NCI-H146 (cell line): ENCODE measurements at places on chromosomes 2 and 18.
A peak's percentile ranks its signal among the peaks of the same experiment; 100 is the strongest.

DNA sequence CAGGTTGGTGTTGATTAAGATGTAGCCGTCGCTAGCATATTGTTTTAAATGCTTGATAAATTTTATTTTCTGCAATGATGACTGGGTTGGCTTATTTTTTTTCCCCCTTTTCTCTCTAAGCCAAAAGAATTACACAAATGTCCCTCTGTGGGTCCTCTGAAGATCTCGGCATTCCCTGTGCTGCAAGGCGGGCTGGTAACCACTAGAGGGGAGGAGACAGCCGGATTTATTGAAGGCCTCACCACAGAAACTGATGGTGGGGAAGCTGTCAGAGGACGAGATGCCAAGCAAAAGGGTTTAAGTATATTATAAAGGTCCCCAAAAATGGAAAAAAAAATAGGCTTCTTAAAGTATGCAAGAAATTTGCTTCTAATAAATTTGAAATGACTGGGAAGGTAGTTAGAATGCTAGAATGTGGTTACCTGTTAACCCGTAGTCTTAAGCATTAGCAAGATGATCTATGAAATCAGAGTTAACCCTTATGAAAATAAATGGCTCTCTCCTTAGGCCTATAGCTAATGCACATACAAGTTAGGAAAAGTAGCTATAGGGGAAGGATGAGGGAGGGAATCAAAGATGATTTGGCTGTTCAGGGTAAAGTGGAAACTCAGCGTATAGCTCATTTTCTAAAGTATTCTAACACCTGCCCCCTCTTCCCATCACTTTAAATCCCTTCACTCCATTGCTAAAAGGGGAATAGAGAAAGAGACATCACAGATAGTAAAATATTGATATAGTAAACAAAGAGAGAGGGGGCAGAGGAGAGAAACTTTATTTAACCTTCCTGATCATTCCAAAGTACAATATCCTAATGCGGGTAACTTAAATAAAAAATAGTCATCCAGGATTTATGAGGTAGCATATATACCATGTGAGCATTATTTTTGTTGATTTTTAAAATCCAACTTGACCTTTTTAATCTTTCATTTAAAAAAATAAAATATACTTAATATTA lies 894.5 kb upstream of the POU3F3 start:
- peak; percentile 4 for DNase-seq

GRCh38 chr2:42386682-42387081 lies 25.7 kb upstream of the COX7A2L start:
- no peak for DNase-seq

- DNase-seq: no peak
Observed at GRCh38 chr2:66255867-66256266, 179.1 kb upstream of the MEIS1 start.

DNA sequence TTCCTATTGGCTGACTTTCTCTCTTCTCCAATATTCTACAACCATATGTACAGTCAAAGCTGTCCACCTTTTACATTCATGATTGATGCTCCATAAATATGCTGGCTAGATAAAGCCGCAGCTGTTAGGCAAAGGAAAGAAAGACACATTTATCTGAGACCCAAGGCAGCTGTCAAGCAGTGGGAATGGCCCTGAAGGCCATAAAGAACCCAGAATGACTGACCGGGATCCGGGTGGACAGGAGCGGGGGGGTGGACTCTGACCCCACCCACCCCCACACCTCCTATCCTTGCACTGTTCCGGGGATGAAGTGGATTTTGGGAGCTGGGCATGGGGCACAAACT lies 116.4 kb downstream of the RTP5 start:
- DNase-seq: no peak
